ENCODE measurements at places on chromosomes 2 and 18. TPM values are rescaled to one million over a fixed set of nuclear protein-coding genes. Genes with fewer than 3 reads are reported as not detected.

Gene GPR39
- total RNA-seq: 0.07 TPM

Gene OXER1
- not detected for total RNA-seq

Gene FN1
- total RNA-seq: 639 TPM

Gene TTN
- total RNA-seq: 4.7 TPM

Gene NT5C1B
- not detected for total RNA-seq

Gene PAX3
- not detected for total RNA-seq

Gene NRP2
- total RNA-seq: 72.2 TPM

Gene SANBR
- 7.8 TPM for total RNA-seq

Gene UXS1
- 47.8 TPM for total RNA-seq

Gene SLC23A3
- 0.60 TPM for total RNA-seq

Gene ADGRF3
- total RNA-seq: 0.05 TPM

Gene PLGLB1
- 0.20 TPM for total RNA-seq

Gene MFSD2B
- total RNA-seq: 0.20 TPM

Gene RIT2
- not detected for total RNA-seq

Gene SPATA3
- total RNA-seq: not detected

Gene SFTPB
- not detected for total RNA-seq

Gene FAP
- total RNA-seq: 12.9 TPM

Gene KRTCAP3
- total RNA-seq: not detected

Gene ZNF513
- 6.8 TPM for total RNA-seq

Gene HOXD13
- total RNA-seq: not detected

Gene RGPD4
- total RNA-seq: not detected

Gene GNAL
- 0.05 TPM for total RNA-seq

Gene AGAP1
- 8.8 TPM for total RNA-seq

Gene COBLL1
- 17.7 TPM for total RNA-seq

Gene RUFY4
- not detected for total RNA-seq

Gene IL37
- total RNA-seq: not detected

Gene DNPEP
- 46.8 TPM for total RNA-seq

Gene PCARE
- not detected for total RNA-seq

Gene RTKN
- total RNA-seq: 5.6 TPM

Gene NTSR2
- total RNA-seq: not detected

Gene POTEC
- not detected for total RNA-seq

Gene SP140L
- total RNA-seq: 11.0 TPM

Gene ARHGAP15
- not detected for total RNA-seq

Gene ELAC1
- 8.5 TPM for total RNA-seq

Gene EFR3B
- 0.67 TPM for total RNA-seq

Gene PHOSPHO2
- 2.3 TPM for total RNA-seq

Gene ANKRD62
- not detected for total RNA-seq

Gene CNDP1
- not detected for total RNA-seq

Gene AGXT
- not detected for total RNA-seq

Gene C2orf15
- not detected for total RNA-seq

Gene SERPINB3
- total RNA-seq: not detected

Gene CAVIN2
- total RNA-seq: 249 TPM

Gene FOXI3
- total RNA-seq: not detected

Gene POTEJ
- not detected for total RNA-seq

Gene HS1BP3
- 35.8 TPM for total RNA-seq

Gene GALNT3
- 1.2 TPM for total RNA-seq

Gene AKAIN1
- total RNA-seq: not detected
